Activated naive CD8-positive, alpha-beta T cell treated with anti-CD3 and anti-CD28 coated beads, Interleukin-2, amount 10 ng/mL, durations not matched to agents 7 days and 5 days (primary cell): ENCODE measurements at places on chromosomes 12 and 14. TPM values are rescaled to one million over a fixed set of nuclear protein-coding genes. Genes with fewer than 3 reads are reported as not detected.

The KLHL33 gene
- total RNA-seq, result 3.6 TPM

GRCh38 chr12:78928200-78929074 is 63.9 kb downstream of the SYT1 start:
- no peaks in the 10 kb centered on the region for H3K27me3 ChIP-seq
- no peaks in the 10 kb centered on the region for H3K4me1 ChIP-seq
- DNase-seq, result no peak

The CRY1 gene
- total RNA-seq, result 22.5 TPM

The CD163 gene
- 5.3 TPM for total RNA-seq

DNA sequence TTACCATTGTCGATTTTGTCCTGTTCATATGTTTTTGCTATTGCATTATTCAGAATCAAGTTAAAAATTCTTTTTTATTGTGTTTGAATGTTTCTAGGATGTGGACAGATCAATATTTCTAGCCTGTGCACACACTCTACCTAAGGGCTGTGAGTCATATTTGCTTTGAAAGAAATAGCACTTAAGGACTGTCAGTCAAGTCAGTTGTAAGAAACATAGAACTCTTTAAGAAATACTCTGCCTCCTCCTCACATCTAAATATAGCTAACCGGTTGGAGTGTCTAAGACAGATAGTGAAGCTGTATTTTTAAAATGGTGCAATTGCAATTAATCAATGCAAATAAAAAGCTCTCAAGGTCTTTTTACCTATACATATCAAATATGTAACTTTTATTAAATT is 17.9 kb upstream of the MGST1 start:
- no peak overlapping the region for H3K4me3 ChIP-seq
- H3K4me1 ChIP-seq, result no peaks in the 10 kb centered on the region
- H3K27ac ChIP-seq, result no peak overlapping the region
- DNase-seq, result no peak

DNA sequence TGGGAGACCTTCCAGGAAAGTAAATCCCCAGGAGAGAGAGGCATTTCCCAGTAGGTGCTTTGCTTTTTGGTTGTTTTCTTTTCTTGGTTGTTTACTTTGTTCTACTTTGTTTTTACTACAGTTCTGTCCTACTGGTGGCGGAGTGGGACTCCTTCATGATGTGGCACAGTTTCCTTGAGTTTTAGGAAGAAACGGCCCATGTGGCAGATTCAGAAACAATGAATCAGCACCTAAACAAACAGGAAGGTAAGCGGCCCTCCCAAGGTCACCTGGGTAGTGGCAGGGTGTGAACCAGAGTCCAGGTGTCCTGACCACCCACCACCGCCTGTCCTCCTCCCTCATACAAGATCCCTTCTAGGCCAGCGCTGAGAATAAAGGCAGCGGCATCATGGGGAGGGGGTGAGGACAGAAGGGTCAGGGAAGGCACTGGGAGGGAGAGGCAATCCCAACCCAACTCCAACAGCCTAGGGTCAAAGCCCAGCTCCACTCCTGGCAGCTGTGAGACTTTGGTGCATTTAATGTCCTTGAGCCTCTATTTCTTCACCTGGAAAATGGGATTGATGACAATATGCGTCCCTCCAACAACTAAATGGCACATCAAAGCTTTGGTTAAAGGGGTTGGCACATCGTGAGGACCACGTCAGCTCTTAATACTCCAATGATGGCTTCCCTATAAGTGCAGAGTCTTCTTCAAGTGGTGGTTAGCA is 111.5 kb upstream of the BCL2L14 start:
- peaks cover 18% of the 10 kb centered on the region for H3K27me3 ChIP-seq
- peaks cover 8% of the 10 kb centered on the region for H3K36me3 ChIP-seq
- DNase-seq, result no peak
- H3K4me3 ChIP-seq, result peak overlapping the region; percentile 57
- H3K4me1 ChIP-seq, result peaks cover 30% of the 10 kb centered on the region

The ACTR6 gene
- 38.2 TPM for total RNA-seq
